NCI-H2081 (cell line): ENCODE measurements at places on chromosomes 6 and 20.

DNA sequence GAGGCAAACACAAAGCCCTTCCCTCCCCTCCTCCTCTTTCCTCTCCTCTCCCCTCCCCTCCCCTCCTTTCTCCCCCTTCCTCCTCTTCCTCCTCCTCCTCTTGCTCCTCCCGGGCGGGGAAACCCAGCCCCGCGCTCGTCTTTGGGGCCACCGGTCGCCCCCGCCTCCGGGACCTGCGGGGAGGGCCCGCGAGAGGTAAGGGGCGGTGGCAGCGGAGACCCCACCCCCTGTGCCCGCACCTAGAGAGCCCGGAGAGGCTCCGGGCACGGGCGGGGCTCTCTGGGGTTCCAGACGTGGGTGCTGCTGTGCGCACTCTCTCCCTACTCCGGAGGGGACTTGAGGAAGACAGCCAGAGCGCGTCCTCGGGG lies at the start of gene RIN2:
RIN2 (plus strand) TSS at position 126 of the 368 bp plus-strand sequence. CDS start 131,344 bp downstream, outside the sequence.
- DNase-seq, result no peak

DNA sequence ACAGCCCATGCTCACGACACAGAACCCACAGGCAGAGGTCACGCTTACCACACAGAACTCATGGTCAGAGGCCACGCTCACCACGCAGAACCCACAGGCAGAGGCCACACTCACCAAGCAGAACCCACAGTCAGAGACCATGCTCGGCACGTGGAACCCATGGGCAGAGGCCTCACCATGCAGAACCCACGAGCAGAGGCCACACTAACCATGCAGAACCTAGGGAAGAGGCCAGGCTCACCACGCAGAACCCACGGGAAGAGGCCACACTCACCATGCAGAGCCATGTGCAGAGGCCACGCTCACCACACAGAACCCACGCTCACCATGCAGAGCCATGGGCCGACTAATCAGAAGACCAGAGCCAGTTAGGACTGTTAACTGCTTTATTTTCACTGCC lies 203.2 kb upstream of the THBS2 start:
- DNase-seq, result no peak

GRCh38 chr6:39684790-39685488 lies 40.3 kb downstream of the KIF6 start:
- DNase-seq, result no peak

GRCh38 chr6:134738211-134738885 lies 211.6 kb downstream of the ALDH8A1 start:
- no peak for DNase-seq

GRCh38 chr6:5992551-5993225 lies 14.0 kb downstream of the NRN1 start:
- DNase-seq, result no peak

GRCh38 chr6:149363154-149363553 lies 36.9 kb upstream of the SUMO4 start:
- DNase-seq, result no peak

DNA sequence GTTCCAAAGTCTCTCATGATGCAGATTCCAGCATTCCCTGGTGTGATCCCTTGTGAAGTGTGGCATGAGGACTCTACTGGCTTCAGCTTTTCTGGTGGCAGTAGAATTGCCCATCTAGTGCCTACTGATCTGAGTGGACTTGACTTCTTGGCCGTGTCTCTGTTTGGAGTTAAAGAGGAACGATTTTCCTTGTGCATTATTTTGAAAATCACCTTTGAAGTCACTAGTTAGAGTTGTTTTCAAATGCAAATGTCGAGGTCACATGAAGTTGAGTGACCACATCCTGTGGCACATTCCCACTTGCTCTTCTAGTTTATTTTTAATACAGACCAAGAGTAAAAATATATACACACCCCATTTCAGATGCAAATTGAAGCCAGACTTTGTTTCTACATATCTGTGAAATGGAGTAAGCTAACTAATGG lies 270.7 kb upstream of the TAB2 start:
- no peak for DNase-seq

DNA sequence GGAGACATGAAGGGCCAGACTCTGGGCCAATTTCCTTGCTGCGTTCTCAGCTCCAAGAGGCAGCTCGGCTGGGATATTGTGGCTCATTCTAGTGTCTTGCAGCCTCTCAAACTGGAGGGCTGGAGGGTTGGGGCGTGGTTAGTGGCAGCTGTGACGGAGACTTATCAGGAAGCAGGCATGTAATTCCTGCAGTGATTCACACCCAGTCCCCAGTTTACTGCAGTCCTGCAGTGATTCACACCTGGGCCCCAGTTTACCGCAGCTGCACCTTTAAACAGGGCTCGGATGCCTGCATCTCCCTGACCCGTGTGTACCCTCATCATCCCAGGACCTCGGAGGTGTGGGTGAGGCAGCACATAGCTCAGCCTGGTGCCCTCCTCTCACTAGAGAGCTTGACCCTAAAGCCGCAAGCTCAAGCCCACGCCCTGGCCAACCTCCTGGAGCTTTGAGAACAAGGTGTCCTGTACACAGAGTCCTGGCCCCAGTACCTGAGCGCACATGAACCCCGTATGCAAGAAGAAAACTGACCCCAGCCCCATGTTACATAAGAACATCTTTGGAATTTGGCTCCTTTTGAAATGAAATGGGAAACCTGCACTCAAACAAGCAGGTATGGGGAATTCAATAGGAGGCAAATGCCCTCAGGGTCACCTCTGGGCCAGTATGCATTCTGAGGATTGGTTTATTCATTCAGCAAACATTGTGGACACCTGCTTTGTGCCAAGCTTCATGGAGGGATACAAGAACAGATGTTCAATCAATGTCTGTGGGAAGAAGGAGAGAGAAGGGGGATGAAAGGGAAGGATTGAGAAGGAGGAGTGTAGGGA lies 55.3 kb upstream of the FAM83D start:
- no peak for DNase-seq

GRCh38 chr6:127255286-127255685 lies 11.4 kb upstream of the RNF146 start:
- DNase-seq, result no peak

DNA sequence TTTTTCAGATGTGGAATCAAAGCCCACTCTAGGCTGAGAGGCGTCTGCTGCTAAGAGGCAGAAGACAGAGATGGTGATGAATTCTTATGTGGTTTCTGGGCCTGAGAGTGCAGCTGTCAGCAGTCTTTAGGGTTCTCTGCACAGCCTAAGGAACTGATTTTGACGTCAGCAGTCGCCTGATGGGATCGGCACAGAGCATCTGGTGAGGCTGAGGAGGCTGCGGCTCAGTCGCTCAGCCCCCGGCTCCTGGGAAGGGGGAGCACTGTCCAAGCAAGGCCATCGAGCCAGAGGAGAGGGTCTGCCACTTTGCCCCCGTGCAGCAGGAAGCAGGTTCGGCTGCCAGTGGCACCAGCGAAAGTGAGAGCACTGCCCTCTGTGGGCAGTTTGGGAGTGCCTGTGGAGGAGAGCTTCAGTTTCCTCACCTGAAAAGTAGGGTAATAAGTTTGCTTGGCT lies 92.5 kb downstream of the TCP11 start:
- DNase-seq, result no peak

GRCh38 chr6:135215563-135215962 lies 34.5 kb downstream of the MYB start:
- no peak for DNase-seq

DNA sequence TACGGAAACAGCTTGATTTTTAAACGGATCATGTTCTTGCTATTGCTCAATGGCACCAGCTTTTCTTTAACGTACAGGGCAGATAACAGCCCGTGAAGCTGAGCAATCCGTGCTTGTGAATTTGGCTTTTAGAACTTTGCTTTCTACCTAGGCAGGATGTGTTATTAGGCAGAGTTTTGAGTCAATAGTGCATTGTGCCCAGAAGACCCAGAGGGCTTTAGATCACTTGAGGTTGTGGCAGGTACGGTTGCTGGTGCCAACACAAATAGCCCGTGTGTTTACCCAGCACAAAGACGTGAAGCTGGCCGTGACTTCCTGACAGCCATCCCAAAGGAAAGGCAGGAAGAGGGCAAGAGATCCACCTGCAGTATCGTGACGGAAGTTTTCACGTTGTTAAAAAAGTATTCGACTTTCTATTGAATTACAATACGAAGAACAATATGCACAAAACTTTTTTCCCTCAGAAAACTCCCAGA lies 117.4 kb upstream of the FRMD1 start:
- DNase-seq, result peak; percentile 29

DNA sequence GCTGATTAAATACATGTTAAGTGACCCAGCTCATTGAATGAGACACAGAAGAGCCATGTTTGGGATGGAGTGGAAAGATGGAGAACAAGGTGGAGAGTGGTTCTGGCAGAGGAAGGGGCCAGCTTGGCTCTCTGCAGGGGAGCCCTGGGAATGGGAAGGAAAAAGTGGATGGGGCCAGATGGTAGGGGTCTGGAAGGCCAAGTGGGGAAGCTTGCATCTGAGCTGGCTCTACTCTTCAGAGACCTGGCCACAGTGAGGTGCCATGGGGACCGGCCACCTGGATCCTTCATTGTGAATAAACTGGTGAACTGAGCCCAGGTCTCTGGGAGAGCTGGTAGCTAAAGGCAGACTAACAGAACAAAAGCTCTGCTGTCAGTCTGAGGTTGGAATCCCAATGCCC lies 48.9 kb upstream of the SIRPA start:
- DNase-seq, result no peak

DNA sequence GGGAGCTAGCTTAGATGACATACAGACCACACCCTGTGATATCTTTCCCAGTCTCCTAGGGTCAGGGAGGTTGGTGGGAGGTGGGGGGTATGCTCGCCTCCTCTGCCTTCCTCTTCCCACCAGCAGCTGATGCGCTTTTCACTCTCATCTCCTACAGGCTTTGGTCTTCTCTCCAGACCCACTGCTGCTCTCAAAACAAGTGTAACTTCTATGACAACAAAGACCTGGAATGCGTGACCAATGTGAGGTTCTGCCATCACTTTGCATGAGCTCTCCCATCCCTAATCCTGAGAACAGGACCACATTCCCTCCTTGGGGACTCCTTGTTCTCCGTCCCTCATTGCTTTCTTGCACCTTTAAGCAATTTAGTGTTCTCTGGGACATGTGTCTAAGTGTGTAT lies 2.7 kb downstream of the CTSA start:
- DNase-seq, result no peak
